ENCODE measurements at places on chromosomes 6 and 20.

DNA sequence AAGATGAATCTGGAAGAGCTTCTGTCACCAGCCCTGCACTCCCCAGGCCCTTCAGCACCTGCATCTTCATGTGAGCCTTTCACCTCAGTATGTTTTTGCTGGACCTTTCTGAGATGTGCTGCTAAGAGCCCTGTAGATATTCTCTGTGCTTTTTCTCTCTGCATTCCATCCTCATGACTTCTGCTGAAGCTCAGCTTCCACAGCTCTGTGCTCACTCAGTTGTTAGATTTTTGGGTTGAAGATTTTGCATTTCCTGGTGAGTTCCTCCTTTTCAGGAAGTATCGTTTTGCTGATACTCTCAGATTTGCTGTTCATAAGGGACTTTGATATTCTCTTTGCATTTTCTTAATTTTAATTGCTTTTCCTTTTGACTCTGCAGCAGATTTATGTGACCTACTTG lies 18.3 kb downstream of the KIAA1586 start:
- DNase-seq, result no peak

GRCh38 chr20:18223409-18223808 lies 64.9 kb upstream of the ZNF133 start:
- no peak for DNase-seq

GRCh38 chr20:50048420-50049166 lies 64.4 kb downstream of the UBE2V1 start:
- DNase-seq, result peak; percentile 68

- peak; percentile 57 for DNase-seq
Observed at GRCh38 chr6:107956586-107957307, 1.3 kb downstream of the SEC63 start.

GRCh38 chr6:160429620-160429895 lies 81.4 kb downstream of the SLC22A3 start:
- DNase-seq, result no peak

DNA sequence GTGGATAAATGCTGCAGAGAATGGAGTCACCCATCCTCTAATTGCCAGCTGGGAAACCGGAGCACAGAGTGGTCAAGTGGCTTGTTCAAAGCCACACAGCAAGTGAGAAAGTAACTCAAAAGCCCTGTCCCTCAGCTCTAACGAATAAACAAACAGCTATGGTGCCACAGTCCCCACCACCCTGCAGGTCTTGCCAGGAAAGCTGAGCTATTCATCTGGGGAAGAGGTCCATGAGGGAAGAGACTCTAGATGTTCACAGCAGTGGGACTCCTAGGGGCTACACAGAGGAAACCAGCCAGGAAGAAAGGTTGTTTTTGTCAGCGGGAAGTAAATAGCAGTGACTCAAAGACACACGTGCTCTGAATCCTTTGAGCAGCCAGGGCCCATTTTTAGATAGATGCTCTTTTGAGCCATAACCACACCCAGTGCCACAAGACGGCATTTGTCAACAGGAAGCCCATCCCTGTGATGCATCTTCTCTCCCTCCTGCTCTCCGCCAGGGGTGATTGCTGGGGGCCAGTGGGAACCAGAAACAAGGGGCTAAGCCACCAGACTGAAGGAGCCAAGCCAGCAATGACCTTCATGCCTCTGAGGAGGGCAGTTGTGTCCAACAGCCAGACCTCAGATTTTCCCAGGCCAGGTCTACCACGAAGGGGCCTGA lies 32.4 kb upstream of the TCP11 start:
- DNase-seq, result no peak

- DNase-seq, result no peak
Observed at GRCh38 chr6:109484122-109484521, 1.1 kb upstream of the ZBTB24 start.

Data from hematopoietic multipotent progenitor cell treated with erythropoietin and hydrocortisone succinate and interleukin-3 and kit ligand, for 6 days (in vitro differentiated cells).